Mesenteric fat pad (tissue), 1 donor: ENCODE measurements at places on chromosomes 5 and 9. TPM values are rescaled to one million over a fixed set of nuclear protein-coding genes. Genes with fewer than 3 reads are reported as not detected.

PANK3 gene
- 55.1 TPM for total RNA-seq

TMEM38B gene
- 12.3 TPM for total RNA-seq

PCDHA2 gene
- total RNA-seq = not detected

ANKRD34B gene
- total RNA-seq = 0.10 TPM

ENG gene
- 243 TPM for total RNA-seq
